DND-41 (cell line): ENCODE measurements at places on chromosomes 7 and 10.
A peak's percentile ranks its signal among the peaks of the same experiment; 100 is the strongest.

- H3K4me1 ChIP-seq, result peaks cover 49% of the 10 kb centered on the region
- no peak for DNase-seq
- no peak overlapping the region for H3K27ac ChIP-seq
- H3K4me3 ChIP-seq, result no peak overlapping the region
- no peaks in the 10 kb centered on the region for H3K27me3 ChIP-seq
Measured at GRCh38 chr7:140058517-140058916, 4.2 kb downstream of the PARP12 start.

- no peaks in the 10 kb centered on the region for H3K4me1 ChIP-seq
- H3K36me3 ChIP-seq, result no peaks in the 10 kb centered on the region
- no peak overlapping the region for H3K4me3 ChIP-seq
Measured at GRCh38 chr10:115979576-115979975, 293.4 kb downstream of the GFRA1 start.

DNA sequence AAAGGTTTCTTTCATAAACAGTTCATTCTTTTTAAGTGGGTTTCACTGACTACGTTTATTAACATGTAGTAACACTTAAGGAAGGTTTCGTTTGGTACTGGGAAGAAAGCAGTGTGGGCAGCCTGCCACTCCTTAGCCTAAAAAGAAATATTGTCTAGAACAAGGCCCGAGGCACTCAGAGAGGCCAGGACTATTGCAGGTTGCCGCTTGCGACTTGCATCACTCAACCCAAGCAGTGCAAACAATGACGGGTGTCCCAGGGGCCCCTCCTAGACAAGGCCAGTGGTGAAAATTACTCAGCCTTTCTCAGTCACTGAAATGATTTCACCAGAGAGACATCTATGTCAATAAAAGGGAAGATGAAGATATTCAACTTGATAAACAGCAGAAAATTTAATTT, 243.9 kb downstream of the SNX13 start:
- H3K27me3 ChIP-seq, result no peaks in the 10 kb centered on the region
- H3K36me3 ChIP-seq, result no peaks in the 10 kb centered on the region
- no peak for DNase-seq
- no peaks in the 10 kb centered on the region for H3K4me1 ChIP-seq

GRCh38 chr7:94355454-94355853, 39.2 kb upstream of the COL1A2 start:
- H3K4me1 ChIP-seq, result no peaks in the 10 kb centered on the region
- H3K36me3 ChIP-seq, result no peaks in the 10 kb centered on the region
- no peaks in the 10 kb centered on the region for H3K27me3 ChIP-seq
- no peak for DNase-seq

- no peaks in the 10 kb centered on the region for H3K4me1 ChIP-seq
- no peaks in the 10 kb centered on the region for H3K36me3 ChIP-seq
- DNase-seq, result no peak
- H3K27ac ChIP-seq, result no peak overlapping the region
Measured at GRCh38 chr10:17316488-17317170, 88.6 kb downstream of the VIM start.

DNA sequence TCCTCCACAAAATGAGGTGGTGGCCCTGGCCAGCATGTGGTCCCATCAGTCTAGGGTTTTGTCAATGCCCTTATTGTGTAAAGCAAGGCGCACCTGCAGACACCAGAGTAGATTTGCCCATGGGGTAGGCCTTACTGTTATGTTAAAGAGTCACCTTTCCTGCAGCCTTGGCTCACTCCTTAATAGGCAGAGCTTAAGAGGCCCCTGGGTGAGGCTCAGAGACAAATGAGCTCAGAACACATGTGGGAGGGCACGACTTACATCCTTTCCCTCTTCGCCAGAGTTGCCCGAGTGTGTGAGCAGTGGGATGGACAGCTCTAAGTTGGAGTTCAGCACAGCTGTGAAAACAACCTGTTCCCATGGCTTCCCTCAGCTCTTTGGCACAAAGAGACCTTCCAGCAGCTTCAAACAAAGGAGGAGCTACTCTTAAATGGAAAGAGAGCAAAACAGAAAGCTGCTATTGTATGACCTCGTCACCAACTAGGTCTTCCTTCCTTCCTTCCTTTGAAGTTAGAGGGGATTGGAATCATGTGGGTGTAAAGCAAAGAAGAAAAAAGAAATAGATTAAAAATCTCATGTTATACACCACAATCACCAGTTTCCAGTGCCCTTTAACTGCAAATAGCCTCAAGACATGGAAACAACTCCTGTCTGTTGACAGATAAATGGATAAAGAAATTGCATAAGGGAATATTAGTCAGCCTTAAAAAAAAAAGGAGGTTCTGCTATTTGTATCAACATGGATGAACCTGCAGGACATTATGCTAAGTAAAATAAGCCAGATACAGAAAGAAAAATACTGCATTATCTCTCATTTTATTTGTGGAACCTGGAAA, 11.9 kb upstream of the XPNPEP1 start:
- H3K27me3 ChIP-seq, result no peaks in the 10 kb centered on the region
- H3K27ac ChIP-seq, result no peak overlapping the region
- H3K4me1 ChIP-seq, result peaks cover 8% of the 10 kb centered on the region

- no peaks in the 10 kb centered on the region for H3K36me3 ChIP-seq
- DNase-seq, result no peak
- no peak overlapping the region for H3K4me3 ChIP-seq
- H3K27me3 ChIP-seq, result no peaks in the 10 kb centered on the region
Measured at GRCh38 chr7:128200376-128200775, 40.7 kb upstream of the LEP start.

GRCh38 chr7:156941393-156942182, 7.9 kb upstream of the NOM1 start:
- no peaks in the 10 kb centered on the region for H3K36me3 ChIP-seq
- no peak for DNase-seq
- no peak overlapping the region for H3K27ac ChIP-seq
- H3K4me3 ChIP-seq, result no peak overlapping the region
- H3K4me1 ChIP-seq, result no peaks in the 10 kb centered on the region

DNA sequence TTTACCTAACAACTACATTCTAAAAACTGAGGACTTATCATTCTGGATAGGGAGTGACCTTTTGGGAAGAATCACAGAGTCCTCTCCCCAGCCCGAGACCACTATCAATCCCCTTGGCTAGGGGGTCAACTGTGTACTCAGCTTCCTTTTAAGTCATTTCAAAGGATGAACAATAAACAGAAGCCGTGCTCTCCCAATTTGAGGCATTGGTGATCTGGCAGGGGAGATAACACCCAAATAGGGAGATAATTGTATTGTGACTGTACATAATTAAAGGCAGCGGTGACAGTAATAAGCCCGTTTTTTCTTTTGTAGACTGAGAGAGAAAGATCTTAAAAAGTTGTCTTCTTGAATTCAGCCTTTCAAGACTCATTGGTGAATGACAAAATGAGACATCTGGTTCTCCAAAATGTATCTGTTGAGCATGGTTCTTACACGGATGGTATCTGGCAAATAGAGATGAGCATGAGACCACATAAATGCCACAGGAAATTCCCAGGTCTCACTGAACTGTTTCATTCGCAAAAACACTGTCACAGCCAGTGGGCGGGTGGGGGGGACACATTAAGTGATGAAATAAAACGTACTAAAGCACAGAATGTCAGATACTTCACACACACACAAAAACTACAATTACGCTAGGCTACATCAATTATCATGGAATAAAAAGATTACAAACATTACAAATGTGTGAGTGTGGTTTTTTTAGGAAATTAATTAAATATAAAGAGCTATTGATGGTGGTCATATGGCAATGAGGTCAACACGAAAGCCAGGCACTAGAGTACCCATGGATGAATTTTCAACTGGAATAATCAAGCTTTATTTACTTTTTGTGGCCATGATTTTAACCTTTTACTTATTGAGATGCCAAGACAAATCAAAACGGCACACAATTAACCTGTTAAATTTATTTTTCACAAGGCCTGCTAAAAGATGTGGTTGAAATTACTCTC, 108.4 kb downstream of the HIPK2 start:
- DNase-seq, result no peak
- no peaks in the 10 kb centered on the region for H3K4me1 ChIP-seq
- no peaks in the 10 kb centered on the region for H3K36me3 ChIP-seq
- no peak overlapping the region for H3K4me3 ChIP-seq
- H3K27ac ChIP-seq, result no peak overlapping the region
- no peaks in the 10 kb centered on the region for H3K27me3 ChIP-seq

DNA sequence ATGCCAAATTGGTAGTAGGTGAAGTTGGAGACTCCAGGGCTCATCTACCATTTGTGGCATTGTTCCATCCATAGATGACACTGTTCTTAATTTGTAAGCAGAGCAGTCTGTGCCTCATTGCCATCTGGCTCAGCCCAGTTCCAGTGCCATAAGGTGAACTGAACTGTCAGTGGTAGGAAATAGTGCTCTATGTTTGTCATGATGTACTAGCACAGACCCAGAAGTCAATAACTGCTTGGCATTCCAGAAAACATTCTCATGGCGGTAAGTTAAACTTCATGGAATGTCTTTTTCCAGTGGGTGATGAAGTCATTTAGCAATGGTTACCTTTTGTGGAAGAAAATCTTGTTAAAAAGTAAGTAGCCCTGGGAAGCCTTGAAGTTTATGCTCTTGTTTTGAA, 302.7 kb downstream of the SUGCT start:
- DNase-seq, result no peak
- no peaks in the 10 kb centered on the region for H3K36me3 ChIP-seq
- H3K4me1 ChIP-seq, result no peaks in the 10 kb centered on the region
- H3K27ac ChIP-seq, result no peak overlapping the region
- H3K4me3 ChIP-seq, result no peak overlapping the region

DNA sequence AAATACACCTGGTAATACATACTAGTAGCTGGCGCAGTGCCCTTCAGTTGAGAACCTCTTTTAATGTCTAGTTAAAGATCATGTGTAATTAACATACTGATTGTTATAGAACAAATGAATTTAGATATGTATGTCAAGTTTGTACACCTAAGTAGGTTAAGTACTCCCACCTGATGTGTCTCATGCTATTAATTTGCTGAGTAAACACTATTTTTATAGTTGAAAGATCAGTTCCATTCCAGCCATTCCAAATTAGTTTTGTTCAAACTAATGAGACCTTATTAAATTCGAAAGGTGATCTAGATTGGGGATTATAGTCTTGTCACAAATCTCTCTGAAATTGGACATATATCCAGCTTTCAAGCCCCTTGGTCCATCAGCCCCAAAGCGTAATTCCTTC, 710.0 kb downstream of the LRMDA start:
- H3K4me3 ChIP-seq, result no peak overlapping the region
- H3K27me3 ChIP-seq, result no peaks in the 10 kb centered on the region
- no peak overlapping the region for H3K27ac ChIP-seq
- no peak for DNase-seq
- H3K4me1 ChIP-seq, result no peaks in the 10 kb centered on the region

DNA sequence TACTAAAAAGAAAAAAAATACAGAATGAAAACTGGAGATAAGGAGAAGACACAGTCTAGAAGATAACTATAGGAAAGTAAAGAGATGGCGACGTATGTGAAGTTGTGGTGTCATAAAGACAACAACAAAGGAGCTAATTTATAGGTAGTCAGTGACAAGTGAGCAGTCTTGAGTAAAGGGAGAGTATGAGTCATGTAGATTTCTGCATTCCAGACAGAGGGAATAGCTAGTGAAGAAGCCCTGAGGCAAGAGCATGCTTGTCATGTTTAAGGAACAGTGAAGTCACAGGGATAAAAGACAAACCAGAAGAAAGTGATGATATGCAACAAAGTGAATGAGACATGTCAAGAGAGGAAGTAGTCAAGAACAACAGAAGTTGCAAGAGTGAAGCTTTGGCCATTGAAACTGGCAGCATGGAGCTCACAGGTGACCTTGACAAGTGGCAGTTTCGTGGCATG, 2.3 kb upstream of the MIOS start:
- H3K4me3 ChIP-seq, result no peak overlapping the region
- no peak overlapping the region for H3K27ac ChIP-seq
- H3K36me3 ChIP-seq, result no peaks in the 10 kb centered on the region
- DNase-seq, result no peak

DNA sequence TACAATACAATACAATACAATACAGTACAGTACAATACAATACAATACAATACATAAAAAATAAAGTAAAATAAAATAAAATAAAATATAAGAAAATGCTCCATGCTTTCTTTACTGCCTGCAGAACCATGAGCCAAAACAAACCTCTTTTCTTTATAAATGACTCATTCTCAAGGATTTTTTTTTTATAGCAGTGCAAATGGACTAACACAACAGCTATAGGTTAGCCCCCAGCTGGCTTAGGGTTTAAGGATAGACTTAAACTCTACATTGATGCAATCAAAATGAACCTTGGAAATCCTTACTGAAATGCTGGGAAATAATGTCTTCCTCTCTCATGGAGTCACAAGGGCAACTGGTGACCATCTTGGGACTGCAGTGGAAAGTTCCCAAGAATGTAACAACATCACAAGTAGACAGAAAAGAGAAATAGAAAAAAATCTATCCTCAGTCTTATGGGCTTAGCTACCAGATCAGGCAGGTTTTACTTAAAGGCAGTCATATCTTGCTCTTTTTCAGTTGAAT, 348.9 kb downstream of the ARL4A start:
- no peak overlapping the region for H3K4me3 ChIP-seq
- no peaks in the 10 kb centered on the region for H3K27me3 ChIP-seq
- no peak overlapping the region for H3K27ac ChIP-seq
- no peak for DNase-seq
- H3K36me3 ChIP-seq, result no peaks in the 10 kb centered on the region
- H3K4me1 ChIP-seq, result no peaks in the 10 kb centered on the region

GRCh38 chr10:104895541-104895940, 254.5 kb downstream of the SORCS3 start:
- no peak overlapping the region for H3K4me3 ChIP-seq
- no peak overlapping the region for H3K27ac ChIP-seq
- H3K4me1 ChIP-seq, result no peaks in the 10 kb centered on the region

DNA sequence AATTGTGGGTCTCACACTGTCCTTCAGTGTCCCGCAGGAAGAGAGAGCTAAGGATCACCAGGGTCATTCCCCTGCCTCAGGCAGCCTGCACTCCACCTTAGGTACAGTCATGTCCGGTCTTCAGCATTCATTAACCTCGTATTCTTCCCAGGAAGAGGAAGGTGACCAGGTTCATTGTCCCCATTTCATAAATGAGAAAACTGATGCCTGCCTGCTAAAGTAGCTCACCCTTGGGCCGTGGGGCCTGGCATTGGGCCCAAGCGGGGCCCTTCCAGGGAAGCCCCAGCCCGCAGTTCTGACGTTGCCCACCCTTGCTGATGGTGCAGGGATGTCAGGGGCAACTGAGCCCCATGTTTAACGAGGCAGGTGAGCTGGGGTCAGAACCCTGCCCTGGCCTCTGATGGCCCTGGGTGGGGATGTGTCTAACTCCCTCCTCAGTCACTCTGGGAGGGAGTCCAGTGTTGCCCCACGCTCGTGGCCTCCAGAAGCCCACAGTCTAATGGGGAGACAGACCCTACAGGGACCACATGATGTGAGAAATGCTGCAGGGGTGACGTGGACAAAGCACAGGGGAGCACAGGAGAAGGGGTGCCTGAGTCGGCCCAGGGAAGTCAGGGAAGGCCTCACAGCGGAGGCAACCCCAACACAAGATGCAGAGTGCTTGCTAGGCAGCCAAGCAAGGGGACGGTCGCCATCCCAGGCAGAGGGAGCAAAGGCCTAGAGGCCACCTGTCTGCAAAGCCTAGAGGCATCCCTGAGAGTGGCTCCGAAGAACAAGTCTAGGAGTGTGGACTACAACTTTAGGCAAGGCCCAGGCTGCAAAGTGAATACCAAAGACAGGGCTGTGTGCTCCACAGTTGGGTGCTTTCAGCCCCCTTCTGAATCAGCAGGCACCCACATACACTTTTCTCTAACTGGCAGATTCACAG, 25.1 kb downstream of the DDIT4 start:
- peaks cover 71% of the 10 kb centered on the region for H3K4me1 ChIP-seq
- no peaks in the 10 kb centered on the region for H3K27me3 ChIP-seq
- no peaks in the 10 kb centered on the region for H3K36me3 ChIP-seq
- H3K4me3 ChIP-seq, result no peak overlapping the region
- peak overlapping the region; percentile 86 for H3K27ac ChIP-seq
